Astrocyte (in vitro differentiated cells and primary cell): ENCODE measurements at places on chromosomes 12 and 14.

GRCh38 chr14:104103446-104104075, 18.1 kb downstream of the ASPG start:
- no peak for DNase-seq

DNA sequence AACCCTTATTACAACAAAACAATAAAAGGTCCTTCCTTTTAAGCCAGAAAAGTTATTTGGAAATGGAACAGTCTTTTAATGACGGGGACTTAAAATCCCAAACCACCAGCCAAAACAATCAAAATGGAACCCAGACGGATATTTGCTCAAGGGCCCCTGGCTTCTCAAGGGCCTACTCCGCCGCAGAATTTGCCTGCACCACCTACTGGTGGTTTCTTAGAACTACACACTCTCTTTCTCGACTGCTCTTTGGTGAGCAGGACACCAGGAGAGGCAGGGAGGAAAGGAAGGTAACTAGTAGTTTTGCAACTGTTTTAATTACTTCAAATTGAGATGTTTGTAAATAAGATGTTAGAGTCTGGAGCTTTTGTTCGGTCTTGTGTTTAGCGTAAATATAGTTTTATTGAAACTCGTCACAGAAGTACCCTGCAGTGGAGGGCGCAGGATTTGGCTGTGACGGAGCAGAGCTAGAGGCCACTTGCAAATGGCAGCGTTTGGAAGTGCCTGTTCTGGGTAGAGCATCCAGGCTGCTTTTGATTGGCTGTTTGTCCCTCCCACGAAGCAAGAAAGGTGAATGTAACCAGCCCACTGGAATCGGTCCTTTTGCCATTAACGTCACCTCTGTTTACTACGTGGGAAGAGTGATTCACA, 238.5 kb downstream of the CACNA1C start:
- no peak for DNase-seq

GRCh38 chr12:5268424-5269210, 163.3 kb upstream of the NTF3 start:
- no peak for DNase-seq

DNA sequence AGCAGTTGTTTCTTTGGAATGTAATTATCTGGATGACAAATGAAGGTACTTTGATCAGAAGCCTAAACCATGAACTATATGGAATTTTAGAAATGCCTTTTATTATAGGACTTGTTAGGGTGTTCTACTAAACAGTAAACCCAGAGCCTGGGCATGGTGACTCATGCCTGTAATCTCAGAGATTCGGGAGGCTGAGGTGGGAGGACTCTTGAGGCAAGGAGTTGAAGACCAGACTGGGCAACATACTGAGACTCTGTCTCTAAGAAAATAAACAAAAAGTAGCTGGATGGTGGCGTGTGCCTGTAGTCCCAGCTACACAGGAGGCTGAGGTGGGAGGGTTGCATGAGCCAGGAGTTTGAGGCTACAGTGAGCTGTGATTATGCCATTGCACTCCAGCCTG, 23.9 kb downstream of the PALS1 start:
- peak; percentile 68 for DNase-seq

DNA sequence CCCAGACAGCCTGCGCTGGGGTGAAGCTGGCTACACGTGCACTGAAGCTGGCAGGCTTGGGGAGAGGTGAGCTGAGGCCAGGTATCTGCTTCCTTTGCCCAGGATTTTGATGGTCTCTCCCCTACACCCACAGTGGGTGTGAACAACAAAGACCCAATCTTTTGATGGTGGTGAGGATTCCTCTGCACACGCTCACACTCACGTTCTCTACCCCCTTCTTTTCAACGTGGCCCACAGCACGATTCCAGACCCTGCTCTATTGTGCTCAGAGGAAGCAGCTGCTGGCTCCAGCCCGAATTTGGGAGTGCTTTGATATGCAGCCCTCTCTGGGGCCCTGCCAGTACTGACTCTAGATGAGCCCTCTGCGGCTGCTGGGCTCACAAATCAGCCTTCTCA, 4.9 kb downstream of the CD9 start:
- DNase-seq: no peak

DNA sequence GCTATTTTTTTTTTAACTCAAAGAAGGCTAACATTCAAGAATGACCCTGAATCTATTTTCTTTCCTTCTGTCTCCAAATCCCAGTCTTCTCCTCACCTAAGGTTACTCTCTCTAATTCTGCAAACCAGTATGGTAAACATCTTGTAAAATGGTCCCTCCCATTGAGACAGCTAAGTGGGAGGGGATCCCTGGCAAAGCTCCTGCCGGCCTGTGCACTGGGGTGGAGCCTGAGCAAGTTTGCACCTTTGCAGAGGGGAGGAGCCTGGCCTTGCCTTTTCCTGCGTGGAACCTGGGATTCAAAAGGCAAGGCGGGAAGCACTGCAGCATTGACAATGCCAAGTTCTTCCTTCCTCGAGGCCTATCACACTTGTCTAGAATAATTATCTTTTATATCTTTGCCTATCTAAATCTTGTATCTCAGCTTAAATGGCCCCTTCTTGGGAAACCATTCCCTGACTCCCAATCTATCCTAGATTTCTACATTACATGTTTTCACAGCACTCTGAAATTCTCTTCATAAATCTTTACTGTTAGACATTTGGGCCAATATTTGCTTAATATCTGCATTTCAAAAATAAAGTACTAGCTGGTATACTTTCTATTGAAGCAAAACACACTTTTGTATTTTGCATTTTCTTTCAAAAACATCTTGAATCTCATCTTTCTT, 83.0 kb downstream of the EPS8 start:
- DNase-seq: no peak

DNA sequence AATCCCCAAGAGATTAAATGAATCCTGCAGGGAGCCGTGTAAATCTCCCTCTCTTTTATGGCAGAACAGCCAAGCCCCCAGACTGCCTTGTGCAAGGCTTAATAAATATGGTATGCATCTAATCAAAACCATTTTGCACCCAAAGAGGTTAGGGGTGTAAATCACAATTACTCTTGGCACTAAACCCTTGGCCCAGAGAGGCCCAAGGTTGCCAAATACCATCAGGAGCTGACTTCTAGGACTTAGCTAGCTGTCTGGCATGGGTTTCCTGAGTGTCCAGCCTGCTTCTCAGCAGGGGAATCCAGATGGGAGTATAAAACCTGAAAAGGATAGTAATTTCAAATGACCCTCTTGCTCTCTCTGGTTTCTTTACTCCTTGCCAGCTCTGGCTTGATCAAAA, 610.4 kb downstream of the MED13L start:
- DNase-seq: no peak

GRCh38 chr12:130711756-130712155, 4.3 kb downstream of the RIMBP2 start:
- no peak for DNase-seq

GRCh38 chr12:89880690-89881350, 172.2 kb upstream of the ATP2B1 start:
- no peak for DNase-seq

DNA sequence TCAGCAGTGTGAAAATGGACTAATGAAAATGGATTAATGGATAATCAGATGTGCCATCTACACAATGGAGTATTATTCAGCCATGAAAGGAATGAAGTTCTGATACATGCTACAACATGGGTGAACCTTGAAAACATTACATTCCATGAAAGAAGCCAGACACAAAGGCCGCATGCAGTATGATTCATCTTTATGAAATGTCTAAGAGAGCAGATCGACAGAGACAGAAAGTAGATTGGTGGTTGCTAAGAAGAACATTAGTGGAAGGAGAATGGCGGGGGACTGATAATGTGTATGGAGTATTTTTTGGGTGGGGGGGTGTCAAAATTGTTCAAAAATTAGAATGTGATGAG, 47.3 kb downstream of the PRKAB1 start:
- DNase-seq: peak; percentile 47

GRCh38 chr12:124560146-124560890, 7.1 kb downstream of the NCOR2 start:
- DNase-seq: no peak
